Muscle of arm (tissue), 14 donors: ENCODE measurements at places on chromosomes 3 and 15. TPM values are rescaled to one million over a fixed set of nuclear protein-coding genes. Genes with fewer than 3 reads are reported as not detected.

DNA sequence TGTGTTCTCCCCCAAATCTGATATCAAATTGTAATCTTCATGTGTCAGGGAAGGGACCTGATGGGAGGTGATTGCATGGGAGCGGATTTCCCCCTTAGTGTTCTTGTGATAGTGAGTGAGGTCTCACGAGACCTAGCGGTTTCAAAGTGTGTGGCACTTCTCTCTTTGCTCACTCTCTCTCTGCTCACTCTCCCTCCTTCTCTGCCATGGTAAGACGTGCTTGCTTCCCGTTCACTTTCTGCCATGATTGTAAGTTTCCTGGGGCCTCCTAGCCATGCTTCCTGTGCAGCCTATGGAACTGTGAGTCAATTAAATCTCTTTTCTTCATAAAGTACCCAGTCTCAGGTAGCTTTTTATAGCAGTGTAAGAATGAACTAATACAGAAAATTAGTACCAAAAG lies 30.6 kb upstream of the OR5H6 start:
- no peak for DNase-seq

DNA sequence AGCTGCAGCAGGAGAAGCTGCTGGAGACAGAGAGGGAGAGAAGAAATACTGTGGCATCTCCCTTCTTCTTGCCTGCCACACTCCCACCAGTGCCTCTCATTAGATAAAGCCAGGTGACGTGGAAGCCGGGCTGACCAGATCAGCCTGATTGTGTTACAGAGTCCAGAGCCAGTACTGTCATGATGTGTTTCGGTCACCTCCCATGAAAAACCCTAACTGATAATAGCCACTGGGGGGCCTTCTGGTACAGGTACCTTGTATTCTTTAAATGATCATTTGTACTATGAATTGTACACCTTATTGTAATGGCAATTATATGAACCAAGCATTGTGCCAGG lies 125.8 kb upstream of the TMEM108 start:
- DNase-seq: no peak

DNA sequence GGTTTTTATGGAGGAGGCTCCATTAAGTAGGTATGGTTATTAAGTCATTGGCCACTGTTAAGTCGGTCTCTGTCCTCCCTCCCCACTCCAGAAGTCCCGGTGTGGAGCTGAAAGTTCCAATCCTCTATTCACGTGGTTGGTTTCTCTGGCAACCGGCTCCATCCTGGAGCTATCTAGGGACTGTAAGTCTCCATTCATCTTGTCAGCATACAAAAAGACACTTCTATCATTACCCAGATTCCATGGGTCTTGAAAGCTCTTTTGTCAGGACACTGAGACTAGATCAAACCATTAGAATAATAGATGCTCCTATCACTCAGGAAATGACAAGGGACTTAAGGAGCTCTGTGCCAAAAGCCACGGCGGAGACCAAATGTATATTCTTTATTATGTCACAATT lies 110.3 kb downstream of the PIK3CB start:
- DNase-seq: no peak

DNA sequence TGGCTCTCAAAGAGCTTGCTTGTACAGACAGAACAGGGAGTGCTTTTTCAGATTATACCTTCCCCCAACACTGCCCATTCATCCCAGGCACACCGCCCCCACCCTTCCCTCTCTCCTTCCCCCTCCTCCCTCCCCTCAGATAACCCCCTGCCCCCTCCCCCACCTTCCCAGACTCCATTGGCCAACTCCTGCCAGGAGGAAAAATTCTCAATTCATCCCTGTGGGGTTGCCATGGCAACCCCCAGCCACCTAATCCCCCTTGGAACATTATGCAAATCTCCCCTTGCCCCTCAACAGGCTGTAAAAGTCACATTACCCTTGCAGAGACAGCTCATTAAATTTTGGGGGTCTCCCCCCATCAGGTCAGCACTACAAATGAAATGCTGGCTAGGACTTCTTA lies 14.3 kb downstream of the TLE3 start:
- no peak for DNase-seq

Gene FGD5
- 20.2 TPM for polyA plus RNA-seq

Gene RUBCN
- 12.6 TPM for polyA plus RNA-seq

Gene SRGAP3
- polyA plus RNA-seq: 23.8 TPM

Gene RTP1
- polyA plus RNA-seq: not detected

Gene MEIS2
- polyA plus RNA-seq: not detected
